ENCODE measurements at places on chromosomes 3 and 15.

DNA sequence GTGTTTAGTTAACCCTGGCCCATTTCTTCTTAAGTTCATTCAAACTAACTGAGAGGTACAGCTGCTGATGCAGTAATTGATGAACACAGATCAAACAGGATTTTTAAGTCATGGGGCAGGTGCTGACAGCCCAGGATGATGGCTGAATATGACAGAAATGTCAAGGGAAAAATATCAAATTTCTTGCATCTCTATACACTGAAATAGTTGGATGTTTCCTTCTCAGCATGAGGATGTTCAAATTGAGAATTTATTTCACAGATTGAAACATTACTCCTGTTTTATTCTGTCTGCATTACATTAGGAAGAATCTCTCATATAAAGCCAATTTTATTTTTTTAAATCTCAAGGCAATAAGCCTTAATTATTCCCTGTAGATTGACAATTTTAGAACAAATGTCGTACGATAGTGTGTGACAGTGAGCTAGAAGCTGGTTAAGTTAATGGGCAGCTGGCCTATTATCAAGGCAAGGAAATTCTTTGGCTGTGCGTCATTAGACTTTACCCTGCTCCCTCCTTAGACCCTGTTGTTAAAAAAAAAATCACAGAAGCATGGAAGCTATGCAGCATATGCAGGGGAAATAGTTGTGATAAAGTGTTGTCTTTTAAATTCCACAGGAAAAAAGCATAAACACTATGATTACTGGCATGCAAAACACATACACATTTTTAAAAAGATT, 183.8 kb upstream of the KCNMB2 start:
- DNase-seq = no peak

DNA sequence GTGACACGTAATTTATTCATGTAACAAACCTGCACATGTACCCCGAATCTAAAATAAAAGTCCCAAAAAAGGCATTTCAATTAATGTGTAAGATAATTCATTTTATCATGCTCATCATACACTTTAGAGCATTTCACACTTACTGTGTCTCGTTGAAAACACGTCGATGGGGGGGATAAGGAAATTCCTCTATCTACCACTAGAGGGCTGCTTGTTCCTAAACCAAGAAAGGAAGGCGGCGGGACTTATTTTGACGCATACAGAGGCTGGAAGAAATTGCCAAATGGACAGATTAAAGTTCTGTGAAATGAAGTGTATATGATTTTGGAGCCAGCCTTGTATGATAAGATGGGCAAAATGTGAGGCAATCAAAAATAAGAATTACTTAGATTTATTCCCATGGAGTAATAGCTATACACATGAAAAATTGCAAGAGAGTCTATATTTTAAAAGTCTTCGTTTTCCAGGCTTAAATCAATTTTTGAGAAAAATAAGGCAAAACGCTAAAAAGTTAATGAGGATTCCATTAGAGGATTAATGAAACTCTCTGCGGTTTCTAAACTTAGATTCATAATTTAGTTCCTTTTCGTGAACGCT, 346.8 kb downstream of the CNTN3 start:
- DNase-seq = no peak

GRCh38 chr3:127678611-127679533, 6.1 kb downstream of the ABTB1 start:
- peak; percentile 23 for DNase-seq

GRCh38 chr15:90309020-90309419, 43.1 kb upstream of the ZNF774 start:
- DNase-seq = peak; percentile 13

All from tibial artery (tissue), 4 donors.